ENCODE measurements at places on chromosomes 5 and 9. TPM values are rescaled to one million over a fixed set of nuclear protein-coding genes. Genes with fewer than 3 reads are reported as not detected.

DNA sequence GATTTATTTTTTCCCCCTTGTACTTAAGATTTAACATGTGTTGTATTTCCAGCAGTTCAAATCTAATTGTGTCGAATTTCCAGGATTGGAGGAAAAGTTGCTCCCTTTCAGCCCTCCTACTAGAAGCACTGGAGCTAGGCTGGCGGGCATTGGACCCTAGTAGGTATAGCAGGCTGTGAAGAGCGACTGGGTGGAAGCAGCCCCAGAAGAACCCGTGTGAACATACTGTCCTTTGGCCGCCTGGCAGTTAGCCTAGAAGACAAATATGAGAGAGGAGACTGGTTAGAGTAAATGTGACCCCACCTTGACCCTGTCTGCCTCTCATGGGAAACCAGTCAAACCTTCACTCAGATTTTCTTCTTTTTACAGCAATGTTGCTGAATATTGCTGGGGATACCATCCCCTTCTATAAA lies 13.9 kb downstream of the ALDOB start:
- H3K4me1 ChIP-seq = no peaks in the 10 kb centered on the region
- no peaks in the 10 kb centered on the region for H3K36me3 ChIP-seq
- no peak for DNase-seq
- H3K27ac ChIP-seq = no peak overlapping the region

- no peaks in the 10 kb centered on the region for H3K27me3 ChIP-seq
- no peak overlapping the region for H3K4me3 ChIP-seq
- no peak for DNase-seq
- no peak overlapping the region for H3K27ac ChIP-seq
Observed at GRCh38 chr5:178826216-178826615, 33.5 kb upstream of the ZNF354B start.

GRCh38 chr5:1311439-1312055 lies 16.7 kb upstream of the TERT start:
- no peaks in the 10 kb centered on the region for H3K27me3 ChIP-seq
- H3K4me1 ChIP-seq = peaks cover 3% of the 10 kb centered on the region
- H3K27ac ChIP-seq = no peak overlapping the region
- DNase-seq = no peak

DNA sequence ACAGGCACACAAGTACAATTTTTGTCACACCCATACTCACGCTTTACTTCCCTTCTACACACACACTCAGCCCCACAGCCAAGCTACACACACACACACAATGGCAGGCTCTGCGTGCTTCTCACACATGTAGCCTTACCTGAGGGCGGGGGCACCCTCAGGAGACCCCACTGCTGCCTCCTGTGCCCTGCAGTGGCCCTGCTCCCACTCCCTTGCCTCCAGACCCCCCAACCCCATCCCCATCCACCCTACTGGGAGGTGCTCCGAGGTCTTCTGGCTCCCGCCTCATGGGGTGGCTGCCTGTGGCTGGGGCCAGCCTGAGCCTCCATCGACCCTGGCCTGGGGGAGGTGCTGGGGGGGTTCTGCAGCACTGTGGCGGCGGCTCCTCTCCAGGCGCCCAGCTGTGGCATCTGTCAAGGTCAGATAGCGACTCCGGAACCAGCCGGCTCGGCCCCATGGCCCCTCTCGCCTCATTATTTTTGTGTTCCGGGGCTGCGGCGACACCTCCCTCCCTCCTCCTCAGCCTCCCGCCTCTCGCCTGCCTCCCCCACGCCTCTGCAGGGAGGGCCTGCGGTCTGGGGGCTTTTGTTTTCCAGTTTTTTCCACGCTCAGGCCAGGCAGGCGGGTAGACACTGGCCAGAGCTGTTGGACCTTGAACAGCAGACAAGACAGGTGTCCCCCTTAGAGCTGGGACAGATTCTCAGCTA lies 21.7 kb downstream of the CXXC5 start:
- H3K27me3 ChIP-seq = no peaks in the 10 kb centered on the region
- no peaks in the 10 kb centered on the region for H3K36me3 ChIP-seq
- no peak overlapping the region for H3K4me3 ChIP-seq
- no peak for DNase-seq
- H3K4me1 ChIP-seq = peaks cover 75% of the 10 kb centered on the region

- H3K27me3 ChIP-seq = no peaks in the 10 kb centered on the region
- H3K36me3 ChIP-seq = no peaks in the 10 kb centered on the region
- DNase-seq = no peak
- H3K4me1 ChIP-seq = no peaks in the 10 kb centered on the region
- no peak overlapping the region for H3K4me3 ChIP-seq
- no peak overlapping the region for H3K27ac ChIP-seq
Observed at GRCh38 chr5:164672931-164673694, 1167.7 kb downstream of the MAT2B start.

DNA sequence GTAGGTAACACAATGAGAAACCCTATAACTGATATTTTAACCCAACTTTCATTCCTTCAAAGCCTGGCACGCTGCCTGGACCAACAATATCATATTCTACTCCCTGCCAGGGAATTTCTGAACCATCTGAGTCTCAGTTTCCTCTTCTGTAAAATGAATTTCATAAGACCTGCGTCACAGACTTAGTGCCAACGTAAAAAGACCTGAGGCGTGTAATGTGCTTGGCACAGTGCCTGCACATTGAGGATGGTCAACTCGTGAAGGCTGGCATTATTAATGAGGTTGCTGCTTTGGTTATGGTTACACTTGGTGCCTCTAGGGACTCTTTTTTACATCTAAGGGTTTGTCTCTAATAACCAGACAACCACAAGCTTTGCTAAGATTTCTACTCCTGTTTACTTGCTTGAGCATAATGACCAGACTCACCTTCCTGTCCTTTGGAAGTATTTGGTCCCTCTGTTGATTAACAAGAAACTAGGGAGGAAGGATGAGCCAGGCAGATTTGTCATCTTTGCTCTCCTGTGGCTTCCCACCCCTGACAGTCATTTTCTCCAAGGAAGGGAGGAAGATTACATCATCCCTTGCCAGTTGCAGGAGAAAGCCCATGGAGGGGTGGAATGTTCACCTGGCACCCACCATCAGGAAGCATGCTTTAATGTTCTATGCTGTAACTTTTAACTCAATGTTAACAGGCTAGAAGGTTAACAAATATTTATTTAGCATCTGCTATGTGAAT lies 79.0 kb downstream of the PAPPA start:
- peak overlapping the region; percentile 87 for H3K27ac ChIP-seq
- peaks cover 29% of the 10 kb centered on the region for H3K4me1 ChIP-seq
- no peak overlapping the region for H3K4me3 ChIP-seq
- no peaks in the 10 kb centered on the region for H3K27me3 ChIP-seq
- peaks cover 5% of the 10 kb centered on the region for H3K36me3 ChIP-seq

DNA sequence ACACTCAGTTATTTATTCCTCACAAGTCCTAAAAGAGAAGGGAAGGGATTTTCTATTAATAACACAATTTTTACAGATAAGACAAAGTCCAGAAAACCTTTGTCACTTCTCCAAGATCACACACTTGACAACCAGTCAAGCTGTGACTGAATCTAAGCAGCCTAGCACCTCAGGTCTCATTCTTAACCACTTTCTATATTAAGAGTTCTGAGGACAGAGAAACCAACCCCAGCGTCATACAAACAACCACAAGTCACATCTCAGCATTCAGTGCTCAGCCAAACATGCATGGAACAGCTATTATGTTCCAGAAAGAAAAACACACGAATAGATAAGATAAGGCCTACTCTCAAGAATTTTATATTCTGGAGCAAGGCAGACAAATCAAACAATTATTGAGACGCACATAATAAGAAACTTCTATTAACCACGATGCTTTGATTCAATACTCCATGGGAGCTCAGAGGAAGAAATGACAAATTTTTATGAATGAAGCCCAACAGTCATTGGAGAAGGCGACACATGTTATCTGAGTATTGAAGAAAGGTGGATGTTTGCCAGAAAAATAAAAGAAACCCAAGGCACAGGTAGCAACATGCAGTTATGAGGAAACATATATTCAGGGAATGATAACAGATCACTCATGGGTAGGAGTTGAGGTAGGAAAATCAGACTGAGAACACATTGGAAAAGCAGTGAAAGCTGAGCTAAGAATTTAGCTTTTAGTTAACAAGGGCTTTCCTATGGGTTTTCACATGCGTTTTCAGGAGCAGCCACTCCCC lies 113.1 kb downstream of the HTR4 start:
- no peaks in the 10 kb centered on the region for H3K36me3 ChIP-seq
- no peak overlapping the region for H3K4me3 ChIP-seq
- H3K4me1 ChIP-seq = no peaks in the 10 kb centered on the region
- no peak overlapping the region for H3K27ac ChIP-seq
- DNase-seq = no peak

DNA sequence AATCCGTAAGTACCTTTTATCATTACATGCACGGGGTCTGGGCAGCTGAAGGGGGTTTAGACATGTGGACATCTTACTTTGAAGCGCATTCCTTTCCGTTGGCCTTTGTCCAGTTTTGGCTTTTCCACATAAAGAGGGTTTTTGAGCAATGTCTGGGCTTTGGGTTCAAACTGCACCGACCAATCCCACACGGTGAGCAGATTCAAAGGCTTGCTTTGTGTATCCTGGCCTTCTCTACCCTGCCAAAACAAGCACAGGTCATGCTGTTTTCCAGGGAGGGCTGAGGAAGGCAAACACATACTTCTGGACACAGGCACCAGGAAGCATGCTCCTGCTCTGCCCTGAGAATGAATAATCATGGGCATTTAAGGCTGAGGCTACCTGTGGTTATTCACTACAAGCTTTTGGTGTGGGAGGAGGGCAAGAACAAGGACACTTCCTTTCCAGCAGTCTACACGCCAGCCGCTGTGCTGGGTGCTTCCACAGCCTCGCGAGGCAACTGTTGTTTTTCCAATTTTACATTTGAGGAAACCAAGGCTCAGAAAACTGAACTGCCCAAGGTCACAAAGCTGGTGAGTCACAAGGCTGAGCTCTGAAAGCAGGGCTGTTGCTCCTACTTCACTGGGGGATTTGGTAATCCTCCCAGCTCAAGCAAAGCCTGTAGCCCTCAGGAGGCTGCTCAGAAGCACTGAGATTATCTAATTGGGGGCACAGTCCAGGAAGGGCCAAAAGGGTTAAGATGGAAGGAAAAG lies 59.8 kb upstream of the GOLPH3 start:
- peak; percentile 83 for DNase-seq
- peaks cover 8% of the 10 kb centered on the region for H3K36me3 ChIP-seq
- H3K27me3 ChIP-seq = no peaks in the 10 kb centered on the region
- H3K4me1 ChIP-seq = peaks cover 22% of the 10 kb centered on the region
- peak overlapping the region; percentile 66 for H3K27ac ChIP-seq

DNA sequence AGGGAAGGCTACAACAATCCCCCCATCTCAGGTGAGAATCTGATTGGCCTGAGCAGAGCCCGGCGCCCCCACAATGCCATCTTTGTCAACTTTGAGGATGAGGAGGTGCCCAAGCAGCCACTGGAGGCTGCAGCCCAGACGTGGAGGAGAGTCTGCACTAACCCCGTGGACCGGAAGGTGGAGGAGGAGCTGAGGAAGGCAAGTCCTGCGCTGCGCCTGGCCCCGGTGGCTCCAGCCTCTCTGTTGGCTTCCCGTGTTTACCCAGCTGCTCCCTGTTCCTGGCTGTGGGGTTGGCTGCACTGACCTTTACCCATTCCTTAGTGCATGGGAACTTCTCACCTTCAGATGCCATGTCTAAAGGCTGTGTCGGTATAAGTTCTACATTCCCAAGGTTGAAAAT lies 11.0 kb upstream of the CEL start:
- no peak overlapping the region for H3K4me3 ChIP-seq
- H3K27ac ChIP-seq = no peak overlapping the region
- H3K4me1 ChIP-seq = no peaks in the 10 kb centered on the region
- peaks cover 18% of the 10 kb centered on the region for H3K36me3 ChIP-seq

GRCh38 chr5:171365351-171365750 lies 22.3 kb upstream of the NPM1 start:
- H3K27ac ChIP-seq = no peak overlapping the region
- no peak for DNase-seq
- no peaks in the 10 kb centered on the region for H3K36me3 ChIP-seq
- no peaks in the 10 kb centered on the region for H3K4me1 ChIP-seq
- H3K27me3 ChIP-seq = peaks cover 6% of the 10 kb centered on the region

DNA sequence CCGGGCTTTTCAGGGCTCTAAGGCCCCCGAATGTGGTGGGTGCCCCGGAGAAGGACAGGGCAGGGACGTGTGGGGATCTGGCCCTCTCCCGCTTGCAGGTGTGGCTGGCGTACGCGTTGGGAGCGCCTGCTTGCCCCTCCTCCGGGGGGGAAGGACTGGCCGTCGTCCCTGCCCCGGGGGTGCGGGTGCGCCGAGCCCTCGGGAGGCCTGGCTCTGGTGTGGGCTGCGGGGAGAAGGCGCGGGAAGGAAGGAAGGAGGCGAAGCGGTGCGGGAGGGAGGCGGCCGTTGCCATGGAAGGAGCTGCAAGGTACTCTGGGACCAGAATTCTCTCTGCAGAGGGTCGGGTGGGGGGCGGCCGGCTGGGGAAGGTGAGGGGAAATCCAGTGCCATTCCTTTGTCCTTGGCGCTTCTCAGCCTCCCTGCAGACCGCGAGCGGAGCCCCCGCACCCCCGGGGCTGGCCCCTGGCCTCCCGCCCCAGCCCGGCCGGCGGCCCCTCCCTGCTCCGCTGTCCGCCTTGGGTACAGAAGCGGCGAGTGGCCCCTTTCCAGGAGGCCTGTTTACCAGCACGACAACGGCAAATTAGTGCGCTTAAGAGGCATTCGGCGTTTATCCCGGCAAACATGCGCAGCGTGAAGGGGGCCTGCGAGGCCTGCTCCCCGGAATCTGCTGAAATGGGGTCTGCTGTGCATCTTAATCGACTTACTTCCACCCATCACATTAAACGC lies 67.1 kb upstream of the UNC5A start:
- no peak overlapping the region for H3K4me3 ChIP-seq
- peaks cover 66% of the 10 kb centered on the region for H3K27me3 ChIP-seq
- no peak overlapping the region for H3K27ac ChIP-seq
- no peaks in the 10 kb centered on the region for H3K4me1 ChIP-seq
- no peaks in the 10 kb centered on the region for H3K36me3 ChIP-seq

DNA sequence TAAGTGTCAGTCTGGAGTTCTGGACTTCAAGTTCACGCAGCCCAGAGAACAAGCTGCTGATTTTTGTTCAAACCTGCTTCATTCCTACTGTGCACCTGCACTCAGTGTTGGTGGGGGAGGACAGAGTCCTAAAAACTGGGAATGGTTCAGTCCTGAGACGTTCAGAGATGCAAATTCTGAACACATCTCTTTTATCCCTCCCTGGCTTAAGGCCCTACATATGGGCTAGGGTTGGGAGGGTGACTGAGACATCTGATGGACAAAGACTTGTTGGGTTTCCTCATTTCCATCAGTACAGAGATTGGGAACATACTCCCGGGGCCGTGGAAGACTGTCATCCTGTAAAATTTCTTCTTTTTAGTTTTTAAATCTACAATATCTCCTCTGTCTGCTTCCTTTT lies 83.0 kb upstream of the TTC23L start:
- H3K4me3 ChIP-seq = no peak overlapping the region
- no peak for DNase-seq
- no peaks in the 10 kb centered on the region for H3K27me3 ChIP-seq
- H3K36me3 ChIP-seq = peaks cover 34% of the 10 kb centered on the region

The IDNK gene
- 1.3 TPM for total RNA-seq

The SPOCK1 gene
- 71.0 TPM for total RNA-seq

The CXXC5 gene
- 151 TPM for total RNA-seq

The N4BP3 gene
- total RNA-seq = 0.75 TPM

The PANK3 gene
- total RNA-seq = 82.9 TPM

The LRRC19 gene
- not detected for total RNA-seq

The PKD2L2 gene
- total RNA-seq = not detected

The HIGD2A gene
- 108 TPM for total RNA-seq

The PLPP1 gene
- 56.3 TPM for total RNA-seq

Data from astrocyte (in vitro differentiated cells and primary cell).